Renal cortex interstitium (tissue), 15 donors: ENCODE measurements at places on chromosomes 12 and 14.

DNA sequence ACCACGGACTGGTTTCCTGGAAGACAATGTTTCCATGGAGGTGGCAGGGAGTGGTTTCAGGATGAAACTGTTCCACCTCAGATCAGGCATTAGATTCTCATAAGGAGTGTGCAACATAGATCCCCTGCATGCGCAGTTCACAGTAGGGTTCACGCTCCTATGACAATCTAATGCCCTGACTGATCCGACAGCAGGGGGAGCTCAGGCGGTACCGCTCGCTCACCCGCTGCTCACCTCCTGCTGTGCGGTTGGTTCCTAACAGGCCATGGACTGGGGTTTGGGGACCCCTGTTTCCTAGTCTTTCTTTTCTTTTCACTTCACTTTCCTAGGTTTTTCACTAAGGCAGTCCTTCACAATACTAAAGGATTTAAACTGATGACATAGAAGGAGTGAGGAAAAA, 39.6 kb downstream of the GUCY2C start:
- no peak for DNase-seq

DNA sequence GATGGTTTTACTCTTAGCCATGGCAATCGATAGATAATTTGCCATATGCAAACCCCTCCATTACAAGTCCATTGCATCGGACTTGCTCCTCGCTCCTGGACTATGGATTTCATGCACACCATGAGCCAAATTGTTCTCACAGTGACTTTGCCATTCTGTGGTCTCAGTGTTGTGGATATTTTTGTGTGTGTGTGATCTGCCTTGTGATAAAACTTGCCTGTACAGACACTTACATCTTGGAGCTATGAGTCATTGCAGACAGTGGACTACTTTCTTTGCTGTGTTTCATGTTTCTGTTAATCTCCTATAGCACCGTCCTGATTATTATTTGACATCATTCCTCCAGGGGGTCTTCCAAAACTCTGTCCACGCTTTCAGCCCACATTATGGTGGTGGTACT, 8.4 kb upstream of the OR4K13 start:
- no peak for DNase-seq

GRCh38 chr12:128557231-128557630, 266.5 kb downstream of the SLC15A4 start:
- DNase-seq, result no peak

DNA sequence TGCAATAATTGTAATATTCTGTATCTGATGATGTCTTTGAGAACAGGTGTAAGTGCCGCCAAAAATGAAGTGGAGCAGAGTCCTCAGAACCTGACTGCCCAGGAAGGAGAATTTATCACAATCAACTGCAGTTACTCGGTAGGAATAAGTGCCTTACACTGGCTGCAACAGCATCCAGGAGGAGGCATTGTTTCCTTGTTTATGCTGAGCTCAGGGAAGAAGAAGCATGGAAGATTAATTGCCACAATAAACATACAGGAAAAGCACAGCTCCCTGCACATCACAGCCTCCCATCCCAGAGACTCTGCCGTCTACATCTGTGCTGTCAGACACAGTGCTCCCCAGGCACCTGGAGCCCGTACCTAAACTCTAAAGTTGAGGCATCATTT, 268.7 kb downstream of the DAD1 start:
- DNase-seq, result no peak

GRCh38 chr14:53360829-53361228, 207.7 kb upstream of the DDHD1 start:
- no peak for DNase-seq

DNA sequence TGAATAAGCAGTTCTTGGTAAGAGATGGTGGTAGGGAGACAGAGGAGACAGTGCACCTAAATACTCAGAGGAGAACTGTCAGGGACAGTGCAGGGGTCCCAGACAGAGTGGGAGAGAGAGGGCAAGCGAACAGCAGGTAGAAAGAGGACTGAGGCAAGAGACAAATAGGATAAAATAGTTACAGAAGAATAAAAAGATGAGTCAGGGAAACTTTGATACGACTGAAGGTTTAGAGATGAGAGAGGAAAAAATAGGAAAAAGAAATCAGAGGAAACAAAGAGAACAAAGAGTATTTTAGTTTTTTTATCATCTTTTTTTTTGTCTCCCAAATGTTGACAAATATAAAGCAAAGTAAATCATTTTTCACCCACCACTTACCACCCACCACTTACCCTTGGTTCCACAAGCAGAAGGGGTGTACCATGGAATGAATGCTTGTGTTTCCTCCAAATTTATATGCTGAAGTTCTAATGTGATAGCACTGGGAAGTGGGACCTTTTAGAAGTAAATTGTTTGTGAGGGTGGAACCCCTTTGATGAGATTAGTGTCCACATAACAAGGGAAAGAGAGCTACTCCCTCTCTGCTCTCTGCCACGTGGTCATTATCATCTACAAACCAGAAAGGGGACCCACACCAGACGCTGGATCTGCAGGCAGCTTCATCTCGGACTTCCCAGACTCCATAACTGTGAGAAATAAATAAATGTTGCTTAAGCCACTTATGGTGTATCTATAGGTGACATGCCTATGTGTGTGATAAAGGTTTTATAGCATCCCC, 292.1 kb downstream of the BTG1 start:
- no peak for DNase-seq
